Stimulated activated naive B cell treated with anti-CD40 and anti-IgM and Interleukin-4, amounts not matched to agents 10 μg/mL and 1 μg/mL and 100 μg/mL, for 72 hours (primary cell): ENCODE measurements at places on chromosomes 5 and 9.

GRCh38 chr5:79857714-79858409, 133.2 kb downstream of the MTX3 start:
- peak; percentile 42 for DNase-seq

DNA sequence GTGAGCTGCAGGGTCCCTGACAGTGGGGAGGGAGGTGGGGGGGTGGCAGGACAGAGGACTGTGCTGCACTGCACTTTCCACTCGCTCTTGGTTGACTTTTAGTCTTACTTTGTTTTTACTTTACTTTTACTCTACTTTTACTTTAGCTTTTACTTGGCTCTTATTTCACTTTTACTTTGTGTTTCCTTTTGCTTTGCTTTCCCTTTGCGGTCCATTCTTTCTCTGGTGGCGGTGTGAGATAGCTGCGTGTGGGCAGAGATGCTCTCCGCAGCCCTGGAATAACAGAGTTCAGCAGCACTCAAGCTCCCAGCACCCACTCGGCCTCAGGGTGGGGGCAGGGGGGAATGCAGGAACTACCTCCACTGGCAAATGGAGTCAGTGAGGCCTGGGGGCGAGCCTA, 4.7 kb downstream of the AK8 start:
- no peak for DNase-seq

DNA sequence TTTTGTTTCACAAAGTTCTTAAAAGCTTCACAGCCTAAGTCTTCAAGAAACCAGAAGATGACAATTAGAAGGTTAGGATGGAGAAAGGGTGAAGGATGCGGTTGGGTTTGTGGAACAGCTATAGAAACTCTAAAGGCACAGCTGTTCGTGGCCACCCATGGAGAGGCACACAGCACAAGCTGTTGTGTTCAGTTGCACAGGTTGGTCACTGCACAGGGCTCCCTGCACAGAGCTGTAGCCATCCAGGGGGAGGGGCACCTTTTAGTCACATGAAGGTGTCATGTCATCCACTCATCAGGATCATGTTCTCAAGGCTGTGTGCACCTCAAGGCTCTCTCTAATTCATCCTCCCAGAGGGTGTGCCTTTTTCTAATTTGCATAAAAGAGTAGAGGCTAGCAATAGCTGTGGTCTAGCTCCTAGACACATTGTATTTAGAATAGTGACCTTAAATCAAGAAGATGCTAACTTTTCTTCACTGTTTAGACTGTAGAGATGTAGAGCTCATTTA, 5.0 kb upstream of the RASGRF2 start:
- DNase-seq: no peak

- DNase-seq: no peak
Observed at GRCh38 chr9:81317223-81317622, 372.1 kb downstream of the TLE1 start.

GRCh38 chr5:80070338-80071056, 35.3 kb downstream of the THBS4 start:
- no peak for DNase-seq

DNA sequence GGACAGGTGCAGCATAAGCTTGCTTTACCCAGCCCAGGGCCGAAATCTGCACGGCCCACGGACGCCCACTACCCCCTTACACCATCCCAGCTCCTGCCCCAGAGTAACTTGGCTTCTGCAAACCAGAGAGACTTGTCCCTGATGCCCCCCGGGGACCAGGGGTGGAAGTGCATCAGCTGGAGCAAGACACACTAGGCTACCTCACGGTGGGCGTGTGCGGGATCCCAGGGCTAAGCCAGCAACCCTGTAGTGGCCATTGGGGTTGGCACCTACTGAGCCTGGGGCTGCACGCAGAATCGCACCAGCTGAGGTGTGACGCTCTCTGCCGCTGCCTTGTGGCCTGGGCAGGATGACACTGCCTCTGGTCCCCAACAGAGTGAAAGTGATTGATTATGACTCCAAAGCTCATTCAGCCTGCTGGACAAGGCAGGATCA, 6.1 kb upstream of the ZNF79 start:
- no peak for DNase-seq

DNA sequence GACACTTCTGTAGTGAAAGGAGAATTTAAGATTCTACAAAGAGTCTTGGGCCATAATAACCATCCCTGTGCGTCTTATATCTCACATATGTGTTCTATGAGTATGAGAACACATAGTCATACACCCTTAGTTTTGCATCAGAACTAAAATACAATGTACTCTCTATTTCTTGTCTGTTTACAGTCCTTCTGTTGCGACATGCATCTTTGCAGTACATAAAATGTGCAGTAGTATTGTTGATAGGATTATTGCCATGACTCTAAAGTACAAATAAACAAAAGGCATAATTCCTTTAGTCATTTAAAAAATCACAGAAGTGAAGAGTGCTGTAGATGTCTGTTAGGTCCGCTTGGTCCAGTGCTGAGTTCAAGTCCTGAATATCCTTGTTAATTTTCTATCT, 201.9 kb downstream of the NR3C1 start:
- no peak for DNase-seq

GRCh38 chr5:149632311-149633251, 51.3 kb downstream of the ARHGEF37 start:
- DNase-seq: no peak
